Smooth muscle cell of trachea (primary cell): ENCODE measurements at places on chromosomes 7 and 10. TPM values are rescaled to one million over a fixed set of nuclear protein-coding genes. Genes with fewer than 3 reads are reported as not detected.

ACSM6 gene
- not detected in 2 replicates for total RNA-seq

NUDT13 gene
- 1.2 and 2.5 TPM in 2 replicates for total RNA-seq

GPR37 gene
- total RNA-seq = 1.7 and 4.5 TPM in 2 replicates

AKAP9 gene
- 22.3 and 51.8 TPM in 2 replicates for total RNA-seq

UNCX gene
- not detected in 2 replicates for total RNA-seq

RTKN2 gene
- total RNA-seq = 0.33 and 1.3 TPM in 2 replicates

FOXP2 gene
- 10.9 and 11.9 TPM in 2 replicates for total RNA-seq

RBP4 gene
- total RNA-seq = 0.33 and 0.44 TPM in 2 replicates

FAM170B gene
- total RNA-seq = not detected in 2 replicates

SLC13A1 gene
- total RNA-seq = not detected in 2 replicates

PTF1A gene
- not detected in 2 replicates for total RNA-seq

NPTX2 gene
- total RNA-seq = under 0.01 TPM in 1 of 2 replicates, not detected in the other

RAMP3 gene
- total RNA-seq = 0.58 and 1.8 TPM in 2 replicates

FBXO24 gene
- total RNA-seq = 0.15 and 0.33 TPM in 2 replicates

CLDN4 gene
- total RNA-seq = 1.3 and 1.7 TPM in 2 replicates

GPC2 gene
- 1.8 and 2.6 TPM in 2 replicates for total RNA-seq

IQUB gene
- 0.83 and 1.2 TPM in 2 replicates for total RNA-seq

ZNF853 gene
- 0.15 and 1.5 TPM in 2 replicates for total RNA-seq

DPYSL4 gene
- total RNA-seq = 1.3 and 4.2 TPM in 2 replicates

MOSPD3 gene
- total RNA-seq = 7.1 and 7.9 TPM in 2 replicates

CLRN3 gene
- not detected in 2 replicates for total RNA-seq

GJD4 gene
- not detected in 2 replicates for total RNA-seq

CRHR2 gene
- not detected in 2 replicates for total RNA-seq

VENTX gene
- total RNA-seq = under 0.01 TPM in 1 of 2 replicates, not detected in the other

ARL5B gene
- total RNA-seq = 8.8 and 10.0 TPM in 2 replicates

SPDYE8 gene
- total RNA-seq = 0.17 TPM in 1 of 2 replicates, not detected in the other

CALML5 gene
- total RNA-seq = not detected in 2 replicates

HOXA3 gene
- 2.6 and 3.0 TPM in 2 replicates for total RNA-seq

PCDH15 gene
- under 0.01 and 0.44 TPM in 2 replicates for total RNA-seq

CHAT gene
- not detected in 2 replicates for total RNA-seq

NUTM2B gene
- 0.15 and 1.2 TPM in 2 replicates for total RNA-seq

GPR158 gene
- total RNA-seq = under 0.01 TPM in 1 of 2 replicates, not detected in the other

FAM237B gene
- not detected in 2 replicates for total RNA-seq
